ENCODE measurements at places on chromosomes 13 and 19.

GRCh38 chr19:30165228-30165813, 206.9 kb upstream of the ZNF536 start:
- no peak for DNase-seq

DNA sequence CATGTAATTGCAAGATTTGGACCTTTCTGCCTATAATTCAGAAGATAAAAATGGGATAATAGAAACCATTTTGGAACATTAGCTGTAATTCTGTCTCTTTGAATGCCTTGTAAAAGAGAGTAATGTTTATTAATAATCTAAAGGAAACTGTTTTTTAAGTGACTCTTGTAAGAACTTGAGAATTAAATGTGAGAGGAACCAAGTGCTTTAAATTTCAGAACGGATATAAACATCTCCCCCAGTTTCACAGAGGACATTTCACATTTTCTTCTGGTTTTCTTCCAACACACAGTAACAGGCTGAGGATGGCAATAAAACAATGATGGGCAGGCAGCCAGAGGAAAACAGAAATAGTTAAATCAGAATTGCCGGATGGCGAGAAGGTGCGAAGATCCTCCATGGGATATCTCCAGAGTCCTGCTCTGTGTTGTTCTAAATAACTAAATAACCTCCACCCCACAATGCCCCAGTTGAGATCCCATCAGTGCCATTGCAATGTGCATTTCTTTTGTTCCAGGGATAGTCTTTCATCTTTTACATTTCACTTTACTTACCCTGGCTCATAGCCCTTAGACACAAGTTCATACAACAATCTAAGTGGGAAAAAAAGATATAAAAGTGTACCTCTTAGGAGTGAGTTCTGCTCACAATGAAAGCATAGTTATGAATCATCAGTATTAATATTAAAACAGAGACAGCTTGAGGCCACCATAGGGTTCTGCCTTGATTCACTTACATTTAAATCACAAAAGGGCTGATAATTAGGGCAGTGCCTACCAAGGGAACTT, 73.3 kb downstream of the TNFRSF19 start:
- no peak for DNase-seq

DNA sequence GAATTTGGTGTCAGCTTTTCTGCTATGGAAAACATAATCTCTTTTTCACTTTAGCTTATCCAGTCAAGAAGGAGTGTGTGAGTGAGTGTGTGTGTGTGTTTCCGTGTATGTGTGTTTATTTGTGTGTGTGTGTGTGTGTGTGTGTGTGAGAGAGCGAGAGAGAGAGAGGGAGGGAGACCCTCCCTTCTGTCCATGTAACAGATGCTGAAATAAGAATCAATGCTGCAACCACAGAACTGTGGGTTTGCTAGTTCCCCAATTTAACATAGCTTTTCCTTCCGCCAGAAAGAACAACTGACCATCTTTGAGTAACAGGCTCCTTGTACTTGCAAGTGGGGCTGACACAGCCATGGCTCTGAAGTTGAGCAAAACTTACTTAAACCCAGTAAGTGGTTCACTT, 5.2 kb downstream of the LCP1 start:
- DNase-seq = no peak

DNA sequence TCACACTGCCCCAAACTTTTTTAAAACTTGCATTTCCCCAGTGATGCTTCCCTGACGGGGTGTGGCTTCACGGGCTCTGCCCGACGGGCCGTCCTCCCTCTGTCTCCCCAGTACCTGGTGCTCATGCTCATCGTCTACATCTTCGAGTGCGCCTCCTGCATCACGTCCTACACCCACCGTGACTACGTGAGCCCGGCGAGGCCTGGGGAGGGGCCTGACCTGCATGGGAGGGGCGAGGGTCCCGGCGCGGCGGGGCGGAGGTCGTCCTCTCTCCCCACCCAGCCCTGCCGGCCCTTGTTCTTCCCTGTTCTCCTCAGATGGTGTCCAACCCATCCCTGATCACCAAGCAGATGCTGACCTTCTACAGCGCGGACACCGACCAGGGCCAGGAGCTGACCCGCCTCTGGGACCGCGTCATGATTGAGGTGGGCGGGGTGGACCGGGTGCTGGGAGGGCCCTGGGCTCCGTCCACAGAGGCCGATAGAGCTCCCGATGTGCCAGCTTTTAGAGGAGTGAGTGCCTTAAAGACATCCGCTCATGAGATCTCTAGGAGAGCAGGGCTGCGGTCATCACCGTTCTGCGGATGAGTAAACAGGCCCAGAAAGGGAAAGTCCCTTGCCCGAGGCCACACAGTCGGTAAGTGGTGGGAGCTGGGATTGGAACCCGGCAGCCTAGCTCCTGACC, 6.9 kb downstream of the UPK1A start:
- peak; percentile 69 for DNase-seq

GRCh38 chr13:25291691-25292090, 4.4 kb upstream of the MTMR6 start:
- no peak for DNase-seq

DNA sequence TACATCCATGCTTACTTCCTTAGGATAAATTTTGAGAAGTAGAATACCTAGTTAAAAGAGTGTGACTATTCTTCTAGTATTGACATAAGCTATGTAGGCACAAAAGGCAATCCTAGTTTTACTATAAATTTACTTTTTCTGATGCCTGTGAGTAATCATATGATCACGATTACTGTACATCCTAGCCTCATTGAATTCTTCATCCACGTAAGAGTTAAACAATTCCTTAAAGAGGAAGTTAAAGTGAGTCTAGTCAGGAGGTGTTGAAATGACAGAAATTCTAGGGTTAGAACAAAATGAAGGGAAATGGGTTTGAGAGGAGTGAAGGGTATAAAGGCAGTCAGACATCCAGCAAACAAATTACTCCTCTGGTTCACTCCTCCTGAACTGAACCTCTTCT, at the start of gene ACOD1:
TSS of gene ACOD1 (plus strand) at position 363 of the 400 bp plus-strand sequence. CDS start 48 bp downstream, outside the sequence.
- DNase-seq = peak; percentile 48

DNA sequence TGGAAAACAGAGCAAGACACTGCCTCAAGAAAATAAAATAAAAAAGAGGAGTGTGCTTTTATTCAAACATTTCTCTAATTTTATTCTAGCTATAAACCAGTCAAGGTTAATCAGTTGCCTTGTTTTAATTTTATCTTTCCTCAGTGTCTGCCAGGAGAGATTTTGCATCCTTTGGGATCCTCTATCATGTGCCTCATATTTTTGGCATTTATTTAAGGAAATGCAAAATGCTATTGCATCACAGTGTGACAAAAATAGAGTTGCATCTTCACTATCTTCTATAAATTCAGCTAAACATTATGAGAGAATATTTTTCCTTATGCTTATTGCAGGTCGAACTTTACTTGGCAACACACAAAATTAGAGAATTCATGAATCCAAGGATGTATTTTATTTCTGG, 639.0 kb upstream of the KLF12 start:
- no peak for DNase-seq

GRCh38 chr13:21443171-21443570, 15.9 kb downstream of the ZDHHC20 start:
- DNase-seq = no peak

DNA sequence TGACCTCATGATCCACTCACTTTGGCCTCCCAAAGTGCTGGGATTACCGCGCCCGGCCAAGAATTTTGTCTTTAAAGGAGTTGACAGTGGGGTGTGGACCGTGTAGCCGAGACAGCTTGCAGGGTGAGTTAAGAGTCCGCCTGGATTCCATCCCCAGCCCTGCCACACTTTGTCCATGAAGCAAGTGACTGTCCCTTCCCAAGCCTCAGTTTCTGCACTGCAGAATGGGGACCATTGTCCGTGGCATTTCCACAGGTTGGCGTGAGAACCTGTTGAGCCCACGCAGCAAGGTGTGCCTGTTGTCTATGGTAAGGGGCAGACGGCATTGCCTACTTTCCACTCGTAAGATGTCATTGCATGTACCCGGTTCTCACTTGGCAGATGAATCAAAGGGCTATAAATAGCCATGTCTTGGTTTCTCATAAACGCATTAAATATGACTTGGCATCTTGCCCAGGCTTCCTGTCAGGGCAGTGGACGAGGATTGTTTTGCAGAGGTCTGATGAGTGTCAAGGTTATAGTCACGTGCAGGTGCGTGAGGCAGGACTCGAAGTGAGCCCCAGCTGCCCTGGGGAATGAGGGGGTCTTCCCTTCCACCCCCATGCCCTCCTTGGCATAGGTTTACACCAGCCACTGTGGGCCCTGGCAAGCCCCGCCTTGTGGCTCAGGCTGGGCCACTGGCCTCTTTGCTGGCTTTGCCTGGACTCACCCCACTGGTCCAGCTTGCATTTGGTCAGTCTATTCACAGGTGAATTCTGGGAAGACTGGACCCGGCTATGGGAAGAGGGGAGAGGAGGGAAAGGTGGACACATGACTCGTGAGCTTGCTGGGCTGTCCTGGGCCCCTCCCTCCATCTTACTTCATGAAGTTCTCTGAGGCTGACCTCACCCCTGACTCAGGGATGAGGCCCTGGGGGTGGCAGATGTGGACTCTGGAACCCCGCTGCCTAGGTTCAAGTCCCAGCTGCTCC, 14.6 kb downstream of the FAM187B start:
- peak; percentile 95 for DNase-seq

DNA sequence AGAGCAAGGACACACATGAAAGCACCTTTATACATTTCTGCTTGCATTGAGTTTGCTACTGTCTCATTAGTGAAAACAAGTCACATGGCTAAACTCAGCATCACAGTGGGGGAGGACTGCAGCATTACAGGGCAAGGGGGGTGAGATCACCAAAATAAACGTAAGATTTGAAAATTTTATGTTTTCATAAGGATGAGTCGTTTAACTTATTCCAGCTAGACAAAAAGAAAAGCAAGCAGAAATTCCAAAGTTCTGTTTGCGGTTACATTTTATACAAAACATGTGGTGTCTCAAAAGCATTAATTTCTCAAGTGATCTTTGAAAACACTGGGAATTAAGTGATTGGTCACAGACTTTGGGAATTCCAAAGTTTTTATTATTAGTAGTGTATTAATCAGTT, 261.4 kb upstream of the RXFP2 start:
- DNase-seq = no peak

DNA sequence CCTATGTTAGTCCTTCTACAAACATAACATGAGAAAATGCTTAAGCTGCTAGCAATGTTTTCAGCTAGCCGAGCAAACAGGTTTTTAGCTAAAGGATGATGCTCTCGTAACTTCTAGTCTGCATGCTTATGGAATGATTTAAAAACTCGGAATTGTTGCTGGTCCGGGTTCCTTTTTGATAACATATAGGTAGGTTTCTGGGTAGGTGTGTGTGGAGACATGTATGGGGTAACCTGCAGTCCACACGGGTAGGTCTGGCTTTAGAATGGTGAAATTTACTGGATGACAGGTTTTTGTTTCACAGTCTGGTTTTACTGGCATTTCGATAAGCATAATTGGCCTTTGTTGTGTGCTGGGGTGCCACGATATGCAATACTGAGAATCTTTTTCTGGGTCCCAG, 4.4 kb downstream of the ZNF813 start:
- no peak for DNase-seq

GRCh38 chr19:41928754-41929535, 696 bp upstream of the ERFL start:
- no peak for DNase-seq

- peak; percentile 49 for DNase-seq
Observed at GRCh38 chr13:66424422-66424821, 805.7 kb downstream of the PCDH9 start.

DNA sequence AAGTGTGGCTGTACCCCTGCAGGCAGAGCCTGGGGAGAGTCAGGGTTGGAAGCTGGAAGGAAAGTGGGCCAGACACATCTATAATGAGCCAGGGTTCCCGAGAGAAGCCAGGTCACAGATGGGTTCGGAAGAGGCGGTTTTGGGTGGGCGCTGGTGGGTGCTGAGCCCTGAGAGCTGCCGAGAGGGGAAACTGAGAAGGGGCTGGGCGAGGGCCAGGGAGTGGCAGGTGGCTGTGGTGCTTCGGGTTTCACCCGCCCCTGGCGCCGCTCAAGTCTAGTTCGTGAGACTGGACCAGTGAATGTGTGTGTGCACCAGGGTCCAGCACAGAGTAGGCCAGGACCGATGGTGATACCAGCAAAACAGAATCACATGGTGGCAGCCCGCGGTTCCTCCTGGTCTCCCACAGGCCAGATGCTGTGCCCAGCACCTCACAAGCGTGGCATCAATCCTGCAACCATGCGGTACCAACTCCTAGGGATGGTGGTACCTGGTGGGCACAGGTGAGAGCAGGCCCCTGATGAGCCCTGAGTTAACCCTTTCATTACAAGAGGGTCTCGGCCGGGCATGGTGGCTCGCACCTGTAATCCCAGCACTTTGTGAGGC, 1.8 kb upstream of the LRRC4B start:
- no peak for DNase-seq

GRCh38 chr13:105602956-105603670, 932.3 kb downstream of the EFNB2 start:
- DNase-seq = no peak

- DNase-seq = peak; percentile 86
Observed at GRCh38 chr13:38814331-38814730, 127.5 kb downstream of the FREM2 start.

GRCh38 chr19:29505097-29505824, 20.5 kb upstream of the VSTM2B start:
- no peak for DNase-seq

- no peak for DNase-seq
Observed at GRCh38 chr13:42377640-42378382, 105.9 kb downstream of the AKAP11 start.

DNA sequence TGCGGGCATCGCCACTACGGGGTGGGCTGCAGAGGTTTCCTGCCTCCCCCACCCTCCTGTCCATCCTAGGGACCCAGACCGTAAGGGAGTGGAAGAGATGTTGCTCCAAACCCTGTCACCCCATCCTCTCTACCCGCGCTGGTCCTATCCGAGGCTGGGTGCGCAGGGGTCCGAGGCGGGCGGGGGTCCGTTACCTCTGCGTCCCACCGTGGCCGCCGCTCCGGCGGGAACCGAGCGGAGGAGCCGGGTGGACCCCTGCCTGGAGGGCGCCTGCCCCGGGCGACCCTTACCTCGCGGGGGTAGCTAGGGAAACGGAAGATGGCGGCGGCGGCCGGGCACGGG, at the start of gene DGKH:
TSS of gene DGKH (plus strand) at position 307 of the 342 bp plus-strand sequence. CDS start 126 bp downstream, outside the sequence.
- no peak for DNase-seq

DNA sequence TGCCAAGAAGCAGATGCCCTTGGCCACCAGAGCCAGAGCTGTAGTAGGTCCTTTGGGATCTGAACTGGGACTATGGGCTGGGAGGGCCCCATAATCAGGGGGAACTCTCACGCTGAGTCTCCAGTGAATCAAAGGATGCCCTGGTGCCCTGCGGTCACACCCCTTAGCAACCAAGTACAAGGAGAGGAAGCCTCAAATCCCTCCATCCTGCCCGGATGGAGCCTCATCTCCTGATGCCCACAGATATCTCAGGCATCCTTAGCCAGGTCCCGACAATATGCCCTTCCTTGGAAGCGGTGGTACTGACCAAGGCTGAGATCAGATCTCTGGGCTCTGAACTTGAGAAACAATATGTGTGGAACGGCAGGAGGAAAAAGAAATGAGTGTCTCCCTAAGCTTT, 1.7 kb downstream of the PLEKHA4 start:
- DNase-seq = no peak

DNA sequence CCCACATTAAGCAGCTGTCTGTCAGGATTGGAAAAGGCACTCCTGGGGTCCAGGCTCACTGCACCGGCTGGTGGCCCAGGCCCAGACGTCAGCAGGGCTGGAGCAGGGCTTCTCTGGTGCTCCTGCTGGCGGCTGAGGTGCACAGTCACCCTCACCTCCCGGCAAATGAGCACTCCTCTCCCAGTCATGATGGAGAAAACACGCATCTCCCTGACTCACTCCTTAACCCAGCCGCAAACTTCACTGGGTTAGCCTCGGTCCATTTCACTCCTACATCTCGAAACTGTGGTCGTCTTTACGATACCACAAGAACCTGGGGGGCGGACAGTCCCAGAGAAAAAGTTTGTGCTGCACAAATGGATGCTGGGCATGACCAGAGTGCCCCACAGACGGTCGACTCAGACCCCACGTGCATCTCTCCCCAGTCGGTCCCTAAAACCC, 3.3 kb upstream of the RASA3 start:
- DNase-seq = no peak

All from epithelial cell of esophagus (primary cell).